ENCODE measurements at places on chromosomes 11 and 22.

DNA sequence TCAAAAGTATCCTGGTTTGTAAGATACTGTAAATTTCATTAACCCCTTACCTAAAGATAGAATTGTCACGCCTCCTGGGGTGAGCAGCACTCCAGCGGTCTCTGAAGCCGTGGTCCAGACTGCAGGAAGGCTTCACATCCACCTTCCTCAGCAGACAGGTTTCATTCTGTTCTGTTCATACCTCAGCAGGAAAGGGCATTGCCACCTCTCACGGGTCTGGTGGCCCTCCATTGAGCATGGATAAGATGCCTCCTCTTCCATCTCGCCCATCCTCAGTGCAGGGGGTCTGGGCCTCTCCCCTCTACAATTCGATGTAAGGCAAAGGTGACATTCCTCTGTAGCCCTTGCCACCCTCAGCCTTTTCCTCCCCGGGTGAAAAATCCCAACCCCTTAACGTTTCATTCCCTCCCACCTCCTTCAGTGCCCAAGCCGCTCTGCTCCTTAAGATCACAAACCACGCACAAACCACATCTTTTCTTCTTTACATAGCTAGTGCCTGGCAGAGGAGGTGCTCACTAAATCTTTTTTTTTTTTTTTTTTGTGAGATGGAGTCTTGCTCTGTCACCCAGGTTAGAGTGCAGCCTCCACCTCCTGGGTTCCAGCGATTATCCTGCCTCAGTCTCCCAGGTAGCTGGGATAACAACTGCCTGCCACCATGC, 28.5 kb downstream of the RPUSD4 start:
- no peak for DNase-seq

- DNase-seq: no peak
Measured at GRCh38 chr22:48706934-48707762, 1120.5 kb downstream of the BRD1 start.

GRCh38 chr11:1073851-1074243, 827 bp upstream of the MUC2 start:
- peak; percentile 3 for DNase-seq

DNA sequence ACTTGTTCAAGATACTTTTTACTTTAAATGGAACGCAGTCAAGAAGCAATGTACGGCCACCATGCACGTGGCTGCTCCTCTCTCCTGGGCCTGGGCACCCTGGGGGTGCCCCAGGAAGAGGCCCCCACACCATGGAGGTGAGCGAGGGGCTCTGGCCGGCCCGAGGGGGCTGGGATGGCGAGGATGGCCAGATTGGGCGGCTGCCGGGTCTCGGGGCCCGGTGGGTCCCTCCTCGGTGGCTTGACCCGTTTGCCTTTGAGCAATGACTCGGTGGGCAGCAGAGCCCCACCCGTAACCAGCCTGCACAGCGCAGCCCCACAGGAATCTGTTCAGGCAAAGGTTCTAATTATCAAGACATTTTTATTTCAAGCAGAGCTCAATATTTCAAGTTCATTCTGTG, 167.4 kb downstream of the BRD1 start:
- no peak for DNase-seq

- DNase-seq: no peak
Measured at GRCh38 chr11:8219257-8220021, 44.2 kb downstream of the LMO1 start.

GRCh38 chr11:27754035-27755017, 54.1 kb upstream of the BDNF start:
- no peak for DNase-seq

- no peak for DNase-seq
Measured at GRCh38 chr11:77064648-77065217, 2.0 kb upstream of the CAPN5 start.

- DNase-seq: no peak
Measured at GRCh38 chr11:20036626-20037335, 123.5 kb downstream of the DBX1 start.

GRCh38 chr11:11420899-11421285, 67.8 kb upstream of the CSNK2A3 start:
- no peak for DNase-seq

DNA sequence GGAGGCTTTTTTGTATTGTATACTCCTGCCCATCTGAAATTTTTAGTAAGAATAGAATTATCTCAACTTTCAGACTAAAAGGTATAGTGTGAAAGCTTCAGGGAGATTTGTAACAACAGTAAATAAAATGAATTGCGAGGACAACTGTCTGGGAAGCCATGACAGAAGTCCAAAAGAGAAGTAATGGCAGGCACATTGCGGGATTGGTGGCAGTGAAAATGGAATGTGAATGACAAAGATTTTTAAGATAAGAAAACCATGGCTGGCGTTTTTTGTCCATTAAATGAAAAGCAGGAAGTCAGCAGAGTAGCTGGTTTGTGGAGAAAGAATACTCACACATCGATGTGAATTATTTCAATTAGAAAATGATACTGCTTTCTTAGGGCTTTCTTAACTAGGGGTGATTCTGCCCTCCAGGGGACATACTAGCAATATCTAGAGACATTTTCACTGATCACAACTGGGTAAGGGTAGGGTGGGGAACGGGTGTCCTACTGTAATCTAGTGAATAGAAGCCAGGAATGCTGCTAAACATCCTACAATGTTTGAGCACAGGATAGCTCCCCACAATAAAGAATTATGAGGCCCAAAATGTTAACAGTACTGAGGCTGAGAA, 1.6 kb downstream of the NPAT start:
- DNase-seq: no peak

DNA sequence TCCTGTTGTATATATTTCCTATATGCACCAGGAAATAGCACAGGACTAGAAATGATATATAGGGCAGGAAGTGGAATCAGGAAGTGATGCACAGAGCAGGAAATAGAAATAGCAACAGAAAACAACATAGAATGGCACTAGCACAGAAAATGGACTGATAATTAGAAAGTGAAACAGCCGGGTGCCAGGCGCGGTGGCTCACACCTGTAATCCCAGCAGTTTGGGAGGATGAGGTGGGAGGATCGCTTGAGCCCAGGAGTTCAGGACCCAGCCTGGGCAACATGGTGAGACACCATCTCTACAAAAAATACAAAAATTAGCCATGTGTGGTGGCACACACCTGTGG, 10.0 kb upstream of the RELT start:
- DNase-seq: no peak

DNA sequence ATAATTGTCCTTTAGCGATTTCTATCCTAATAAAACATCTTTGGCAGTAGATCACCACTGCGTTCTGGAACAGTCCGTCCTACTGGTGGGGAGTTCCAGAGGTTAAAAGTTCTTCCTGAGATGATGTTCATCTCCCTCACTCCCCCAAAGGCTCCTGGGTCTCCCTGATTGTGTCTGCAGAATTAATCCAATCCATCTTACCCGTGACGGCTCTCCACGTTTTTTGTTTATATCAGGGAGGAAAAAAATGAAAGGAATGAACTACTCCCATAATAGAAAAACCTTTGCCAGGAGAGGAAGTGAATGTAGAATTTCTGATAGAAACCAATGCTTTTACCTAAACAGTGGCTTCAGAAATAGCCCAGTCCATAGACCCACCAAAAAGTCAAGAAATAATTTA, 81.6 kb downstream of the LARGE1 start:
- DNase-seq: no peak

DNA sequence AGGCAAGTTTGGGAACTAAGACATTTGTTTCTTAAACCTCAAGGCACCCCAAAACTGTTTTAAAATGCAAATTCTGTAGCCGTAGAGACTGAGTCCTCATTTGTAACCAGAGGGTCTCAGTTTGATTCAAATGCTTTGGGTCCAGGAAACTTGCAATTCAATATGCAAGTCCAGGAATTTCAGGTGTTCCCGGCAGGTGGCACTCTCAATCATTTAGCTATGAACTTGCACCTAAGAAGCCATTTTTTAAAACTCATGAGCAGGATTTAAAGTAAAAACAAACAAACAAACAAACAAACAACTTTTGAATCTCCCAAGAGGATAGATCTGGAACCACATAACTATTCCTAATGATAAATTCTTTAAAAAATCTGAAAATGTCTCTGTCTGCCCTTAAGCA, 8.7 kb upstream of the ABTB2 start:
- DNase-seq: no peak

- DNase-seq: no peak
Measured at GRCh38 chr11:132490978-132491377, 1041.3 kb downstream of the OPCML start.

GRCh38 chr22:37012262-37012904, 6.9 kb downstream of the TST start:
- no peak for DNase-seq

- no peak for DNase-seq
Measured at GRCh38 chr11:113073290-113073953, 112.2 kb downstream of the NCAM1 start.

- no peak for DNase-seq
Measured at GRCh38 chr22:44406341-44407170, 91.5 kb downstream of the RTL6 start.

- DNase-seq: no peak
Measured at GRCh38 chr11:39678996-39679395, 1780.5 kb downstream of the LRRC4C start.

- DNase-seq: no peak
Measured at GRCh38 chr11:61700212-61700611, 20.0 kb downstream of the DAGLA start.

- no peak for DNase-seq
Measured at GRCh38 chr22:46072981-46073682, 77.2 kb upstream of the PPARA start.

- no peak for DNase-seq
Measured at GRCh38 chr22:39946503-39947219, 13.5 kb upstream of the TMA7B start.

DNA sequence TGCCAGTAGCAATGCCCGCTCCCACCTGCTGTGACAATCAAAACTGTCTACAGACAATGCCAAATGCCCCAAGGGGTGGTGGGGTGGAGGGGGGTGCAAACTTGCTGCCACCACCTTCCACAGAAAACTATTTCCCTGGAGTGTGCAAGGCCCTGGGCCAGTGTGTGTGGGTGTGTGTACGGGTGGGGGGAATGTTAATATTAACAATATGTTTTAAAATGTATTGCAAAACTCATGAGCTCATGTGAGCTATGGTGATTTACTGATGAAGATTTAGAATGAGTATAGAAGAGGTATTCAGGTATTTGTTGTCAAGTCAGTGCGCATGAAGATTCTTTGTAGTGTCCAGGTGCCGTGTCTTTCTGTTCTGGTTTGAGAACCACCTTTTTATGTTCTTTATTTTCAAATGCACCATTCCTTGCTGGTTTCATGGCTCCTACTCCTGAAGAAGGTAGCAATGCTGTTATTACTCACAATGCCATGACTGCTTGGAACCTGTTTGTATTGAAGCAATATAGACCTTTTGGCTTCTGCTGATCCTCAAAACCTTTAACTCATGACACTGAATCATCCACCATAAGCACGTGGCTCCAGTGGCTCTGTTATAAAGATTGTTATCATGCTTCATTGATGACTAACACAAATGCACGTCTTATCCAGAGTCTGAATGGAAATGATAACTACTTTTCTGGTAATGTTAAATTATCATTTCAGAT, 29.9 kb upstream of the AQP11 start:
- no peak for DNase-seq

DNA sequence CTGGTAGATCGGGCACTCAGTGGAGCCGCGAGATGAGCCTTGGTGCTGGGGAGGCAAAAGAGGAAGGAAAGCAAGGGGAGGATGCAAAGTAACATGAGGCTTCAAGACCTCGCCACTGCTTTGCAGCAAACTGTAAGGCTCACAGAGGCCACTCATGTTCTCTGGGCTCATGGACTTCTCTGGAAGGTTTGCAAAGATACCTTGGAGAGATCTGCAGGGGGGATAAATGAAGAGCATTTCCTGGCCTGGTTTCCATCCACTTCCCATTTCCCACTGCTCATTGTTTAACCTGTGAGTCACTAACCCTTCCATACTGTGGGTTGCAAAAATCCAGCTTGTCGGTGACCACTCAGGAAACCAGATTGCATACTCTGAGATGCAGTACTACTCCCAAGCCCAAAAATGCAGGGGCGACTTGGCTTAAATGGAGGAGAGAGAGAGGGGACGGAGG, 38.5 kb downstream of the OSBP2 start:
- DNase-seq: no peak
